T-helper 2 cell (primary cell): ENCODE measurements at places on chromosomes 4 and X.

GRCh38 chrX:139825618-139826017 lies 107.2 kb downstream of the ATP11C start:
- no peak for DNase-seq

DNA sequence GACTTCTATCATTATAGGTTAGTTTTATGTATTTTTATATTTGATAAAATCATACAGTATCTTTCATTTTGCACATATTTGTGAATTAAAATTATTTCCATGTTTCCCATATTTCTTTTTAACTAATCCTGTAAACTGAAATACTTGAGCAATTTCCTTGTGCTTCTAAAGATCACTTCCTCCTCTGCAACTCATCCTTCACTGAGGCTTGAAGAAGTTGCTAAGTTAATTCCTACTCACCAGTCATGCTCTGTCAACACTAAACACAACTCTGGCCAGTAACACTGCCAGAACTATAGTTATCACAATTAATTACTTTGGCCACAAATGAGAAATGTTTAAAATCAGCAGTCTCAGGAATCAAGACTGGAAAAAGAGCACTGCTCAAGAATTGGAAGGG lies 6.7 kb downstream of the SPATA4 start:
- DNase-seq = no peak

DNA sequence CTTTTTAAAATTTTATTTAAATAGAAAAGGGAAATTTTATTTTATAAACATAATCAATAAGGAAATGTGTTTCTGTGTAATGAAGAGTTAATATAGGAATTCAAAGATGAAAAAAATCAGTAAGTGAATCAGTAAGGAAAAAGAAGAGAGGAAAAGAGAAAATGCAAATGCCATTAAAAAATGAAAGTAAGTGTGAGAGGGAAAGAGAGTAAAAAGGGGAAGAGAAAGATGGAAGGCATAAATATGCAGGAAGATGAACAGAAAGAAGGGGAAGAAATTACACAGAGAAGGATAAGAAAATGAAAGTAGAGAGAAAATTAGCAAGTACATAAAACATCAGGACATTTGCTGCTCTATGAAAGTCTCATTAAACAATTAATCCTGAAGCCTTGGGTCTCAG lies 349.9 kb downstream of the FSTL5 start:
- DNase-seq = no peak

GRCh38 chr4:67910585-67910905 lies 26.7 kb upstream of the TMPRSS11D start:
- no peak for DNase-seq

DNA sequence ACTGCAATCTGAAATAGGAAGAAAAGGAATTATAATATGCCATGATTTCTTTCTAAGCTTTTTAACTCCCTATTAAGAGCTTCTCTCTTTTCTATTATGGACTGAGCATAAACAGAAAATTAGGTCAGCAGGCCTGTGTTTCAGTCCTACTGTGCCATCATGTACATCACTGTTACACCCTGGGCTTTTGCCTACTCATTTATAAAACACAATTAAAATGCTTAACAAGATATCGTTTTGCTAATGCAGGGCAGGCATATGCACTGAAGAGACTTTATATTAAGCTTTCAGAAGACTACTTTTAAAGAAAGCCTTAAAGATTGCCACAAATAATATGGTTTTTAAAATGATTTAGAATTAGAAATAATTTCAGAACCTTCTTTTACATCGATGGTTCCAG lies 828 bp upstream of the BBS12 start:
- DNase-seq = no peak
